ENCODE measurements at places on chromosomes 4 and X.

GRCh38 chrX:56089376-56089775 is 142.8 kb upstream of the KLF8 start:
- DNase-seq = no peak

DNA sequence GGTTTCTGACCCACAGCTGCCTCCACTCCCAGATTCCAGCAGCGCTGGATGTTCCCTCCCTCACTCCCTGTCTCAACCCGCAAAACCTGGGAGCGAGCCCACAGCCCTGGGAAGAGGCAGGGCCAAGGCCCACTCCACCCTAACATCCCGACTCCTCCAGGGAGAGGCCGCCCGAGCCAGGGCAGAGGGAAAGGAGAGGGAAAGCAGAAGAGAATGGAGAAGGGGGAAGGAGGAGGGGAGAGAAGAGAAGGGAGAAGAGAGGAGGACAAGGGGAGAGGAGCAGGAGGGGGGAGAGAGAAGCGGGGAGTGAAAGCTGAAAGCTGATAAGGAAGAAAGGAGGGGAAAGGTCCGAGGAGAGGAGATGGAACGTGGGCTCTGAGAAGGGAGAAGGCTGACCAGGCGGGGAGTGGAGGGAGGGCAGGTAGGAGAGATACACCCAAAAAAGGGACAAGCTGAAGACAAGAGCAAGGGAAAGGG is 120.2 kb upstream of the PJA1 start:
- no peak for DNase-seq

GRCh38 chr4:10949039-10949733 is 264.6 kb upstream of the CLNK start:
- DNase-seq = no peak

DNA sequence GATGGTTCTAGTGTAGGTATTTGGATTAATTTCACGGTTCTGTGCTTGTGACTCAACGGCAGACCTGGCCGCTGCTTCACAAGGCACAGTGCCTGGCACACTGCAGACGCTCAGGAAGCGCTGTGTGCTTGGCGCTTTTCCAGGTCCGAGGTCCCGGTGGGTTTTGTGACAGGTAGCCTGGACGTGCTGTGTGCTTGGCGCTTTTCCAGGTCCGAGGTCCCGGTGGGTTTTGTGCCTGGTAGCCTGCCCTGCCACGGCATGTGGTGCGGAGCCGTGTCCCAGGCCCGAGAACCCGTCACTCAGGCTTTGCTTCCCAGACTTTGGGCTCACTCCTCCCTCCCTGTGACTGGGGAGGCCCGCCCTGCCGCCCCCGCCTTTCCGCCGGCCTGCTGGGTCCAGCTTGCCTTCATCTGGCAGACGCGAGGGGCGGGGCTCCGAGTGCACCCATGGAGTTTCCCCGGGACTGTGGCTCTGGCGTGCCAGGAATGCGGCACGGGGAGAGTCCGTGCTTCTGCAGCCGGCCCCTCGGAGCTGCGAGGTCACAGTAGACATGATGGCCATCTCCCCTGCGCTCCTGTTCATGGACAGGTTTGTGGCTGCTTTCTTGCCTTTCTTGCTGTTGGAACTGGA is 44.2 kb downstream of the TBC1D14 start:
- peak; percentile 41 for DNase-seq

- DNase-seq = peak; percentile 88
Observed at GRCh38 chr4:180664766-180665368, 1578.3 kb upstream of the TENM3 start.

GRCh38 chrX:153929576-153929975 is 3.5 kb upstream of the ARHGAP4 start:
- no peak for DNase-seq

GRCh38 chr4:80713409-80713808 is 317.1 kb upstream of the BMP3 start:
- no peak for DNase-seq

GRCh38 chrX:30831082-30831481 is 58.0 kb downstream of the TAB3 start:
- DNase-seq = no peak

DNA sequence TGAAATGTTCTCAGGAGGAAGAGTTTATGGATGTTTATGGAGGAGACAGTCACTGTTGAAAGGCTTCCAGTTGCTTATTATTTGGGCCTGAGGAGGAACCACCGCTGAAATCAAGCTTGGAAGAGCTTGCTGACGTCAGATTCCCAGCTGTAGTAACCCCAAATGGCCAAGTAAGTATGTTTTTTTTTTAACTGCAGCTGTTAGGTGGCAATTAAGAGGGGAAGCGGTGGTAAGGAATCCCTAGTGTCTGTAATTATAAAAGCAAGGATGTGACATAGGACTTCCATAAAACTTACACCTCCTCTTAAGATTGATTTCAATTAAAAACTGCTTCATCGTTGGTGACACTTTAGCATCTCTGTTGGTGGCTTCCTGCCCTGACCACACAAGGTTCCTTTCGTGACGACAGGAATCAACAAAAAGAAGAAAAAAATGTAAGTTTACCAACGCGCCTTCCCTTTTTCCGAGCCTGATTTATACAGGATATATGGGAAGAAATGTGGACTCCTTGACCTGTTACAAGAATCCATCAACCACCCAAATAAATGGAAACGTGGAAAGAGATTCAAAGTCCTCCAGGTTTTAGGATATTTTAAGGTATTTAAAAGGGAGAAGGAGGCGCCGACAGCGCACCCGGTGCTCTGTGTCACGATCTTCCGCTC is 884 bp downstream of the RELL1 start:
- peak; percentile 49 for DNase-seq

GRCh38 chr4:147640331-147640730 is 23.1 kb downstream of the TMEM184C start:
- DNase-seq = no peak

GRCh38 chr4:180840142-180840541 is 1403.1 kb upstream of the TENM3 start:
- DNase-seq = no peak

DNA sequence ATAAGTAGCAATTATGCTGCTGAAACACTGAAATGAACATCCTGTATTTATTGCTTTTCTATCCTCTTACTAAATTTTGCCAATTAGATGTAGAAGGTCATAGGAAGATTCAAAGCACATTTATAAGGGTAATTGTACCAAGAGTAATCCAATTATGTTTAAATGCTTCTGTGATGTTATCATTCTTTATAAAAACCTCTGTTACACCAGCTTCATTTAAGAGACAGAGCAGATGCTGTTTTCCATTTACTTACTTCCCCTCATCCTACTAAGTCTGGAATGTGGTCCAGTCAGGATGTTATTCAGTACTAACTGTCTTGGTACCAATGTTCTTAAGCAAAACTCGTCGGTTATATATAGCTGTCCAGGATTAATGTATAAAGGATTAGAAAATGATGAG is 539.6 kb downstream of the PDHA2 start:
- DNase-seq = no peak

- DNase-seq = no peak
Observed at GRCh38 chrX:118502161-118502789, 6.7 kb downstream of the DOCK11 start.

GRCh38 chrX:20680998-20681397 is 414.3 kb upstream of the RPS6KA3 start:
- DNase-seq = no peak

GRCh38 chr4:122827258-122827878 is 737 bp downstream of the FGF2 start:
- peak; percentile 53 for DNase-seq

DNA sequence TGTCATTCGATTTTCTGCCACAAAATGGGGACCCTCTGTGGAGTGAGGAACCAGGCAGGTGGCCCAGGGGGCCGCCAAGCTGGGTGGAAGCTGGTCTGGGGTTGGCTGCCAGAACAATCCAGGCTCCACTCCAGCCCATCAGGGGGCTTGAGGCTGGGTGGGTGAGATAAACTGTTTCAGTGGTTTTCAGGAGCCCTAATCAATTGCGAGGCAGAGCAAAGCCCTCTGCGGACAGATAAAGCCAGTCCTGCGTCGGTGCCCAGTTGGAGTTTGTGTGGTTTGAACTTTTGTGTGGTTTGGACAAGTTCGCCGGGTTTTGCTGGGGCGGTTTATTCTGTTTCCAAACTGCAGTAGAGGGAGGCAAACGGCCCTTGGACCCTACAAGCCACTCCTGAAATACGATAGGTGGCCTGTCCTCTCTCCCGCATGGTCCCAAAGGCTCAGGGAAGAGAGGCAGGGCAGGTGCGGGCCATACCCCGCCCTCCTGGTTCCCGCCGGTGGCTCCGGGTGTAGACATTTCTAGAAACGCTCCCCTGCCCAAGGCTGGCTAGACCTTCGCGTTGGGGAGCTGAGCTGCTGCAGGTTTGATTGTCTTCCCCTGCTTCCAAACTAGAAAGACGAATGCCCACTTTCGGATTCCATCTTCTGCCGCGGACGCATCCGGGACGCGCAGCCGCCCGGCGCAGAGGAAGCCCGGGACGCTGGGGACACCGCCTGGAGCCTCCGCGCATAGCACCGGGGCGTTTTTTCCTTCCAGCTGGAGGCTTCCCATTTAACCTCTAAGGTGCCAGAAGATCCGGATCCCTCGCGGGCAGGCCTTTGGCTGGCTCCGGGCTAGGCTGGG is 169.0 kb upstream of the BCOR start:
- peak; percentile 75 for DNase-seq

DNA sequence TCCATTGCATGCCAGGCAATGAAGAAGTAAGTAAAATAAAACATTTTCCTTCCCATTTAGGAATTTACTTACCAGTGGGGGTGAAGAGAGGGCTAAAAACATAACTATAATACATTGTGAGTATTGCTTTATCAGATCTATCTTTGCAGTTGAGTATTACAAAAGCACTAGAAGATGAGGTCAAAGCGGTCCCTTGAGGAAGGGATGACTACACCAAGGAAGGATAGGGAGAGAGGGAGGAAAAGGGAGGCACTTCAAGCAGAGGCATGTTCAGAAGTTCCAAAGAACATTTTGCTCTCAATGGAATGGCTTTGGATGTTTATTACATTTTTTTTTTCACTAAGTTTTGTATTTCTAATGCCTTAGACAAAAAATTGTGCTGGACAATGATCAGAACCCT is 127.8 kb downstream of the TET2 start:
- DNase-seq = no peak

GRCh38 chrX:72137846-72138495 is 6.3 kb upstream of the RTL5 start:
- DNase-seq = no peak

GRCh38 chr4:162163892-162164759 is at the start of gene FSTL5:
TSS of gene FSTL5 (minus strand) at chr4:162164000. CDS start at chr4:162111396, 52,604 bp downstream.
- DNase-seq = peak; percentile 89

GRCh38 chr4:55259294-55259693 is 86.7 kb upstream of the SRD5A3 start:
- no peak for DNase-seq

- DNase-seq = peak; percentile 0
Observed at GRCh38 chrX:33211356-33212260, at the start of gene DMD. TSS of gene DMD (minus strand) at chrX:33211549. CDS start at chrX:33211312, 237 bp downstream.

GRCh38 chrX:125680366-125680765 is 360.7 kb downstream of the TEX13C start:
- DNase-seq = no peak

GRCh38 chrX:23478561-23478960 is 143.9 kb downstream of the PTCHD1 start:
- DNase-seq = no peak

DNA sequence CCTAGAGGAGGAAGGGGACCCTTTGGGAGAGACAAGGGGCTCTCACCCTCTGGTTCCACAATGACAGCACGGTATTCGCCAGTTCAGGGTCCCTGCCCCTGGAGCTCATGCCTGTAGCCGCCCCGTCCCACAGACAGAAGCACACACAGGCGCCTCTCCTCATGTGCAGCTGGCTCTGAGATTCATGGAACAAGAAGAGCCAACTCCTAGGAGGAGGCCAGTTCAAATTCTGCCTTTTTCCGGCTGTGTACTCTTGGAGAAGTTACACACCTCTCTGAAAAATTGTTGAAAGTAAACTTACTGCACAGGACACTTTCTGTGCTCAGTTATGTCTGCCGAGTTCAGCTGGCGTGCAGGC is 15.3 kb downstream of the BLOC1S4 start:
- no peak for DNase-seq

- DNase-seq = no peak
Observed at GRCh38 chrX:37754516-37754915, 25.3 kb upstream of the CYBB start.

- DNase-seq = peak; percentile 41
Observed at GRCh38 chr4:1792832-1793495, at the start of gene FGFR3. TSS of gene FGFR3 (plus strand) at chr4:1793293. CDS start at chr4:1793935, 642 bp downstream.

Measured in dermis blood vessel endothelial cell (primary cell).